ENCODE measurements at places on chromosomes 13 and 19.

GRCh38 chr19:2168619-2169424 lies 5.1 kb downstream of the DOT1L start:
- DNase-seq = peak; percentile 95

GRCh38 chr19:15702534-15702930 lies 25.3 kb upstream of the OR10H2 start:
- DNase-seq = peak; percentile 78

GRCh38 chr13:20362484-20363041 lies 130.4 kb upstream of the GJB6 start:
- no peak for DNase-seq

GRCh38 chr19:35929876-35930275 lies 6.3 kb upstream of the LRFN3 start:
- DNase-seq = no peak

- DNase-seq = no peak
Measured at GRCh38 chr13:61396121-61396520, 19.5 kb downstream of the PCDH20 start.

DNA sequence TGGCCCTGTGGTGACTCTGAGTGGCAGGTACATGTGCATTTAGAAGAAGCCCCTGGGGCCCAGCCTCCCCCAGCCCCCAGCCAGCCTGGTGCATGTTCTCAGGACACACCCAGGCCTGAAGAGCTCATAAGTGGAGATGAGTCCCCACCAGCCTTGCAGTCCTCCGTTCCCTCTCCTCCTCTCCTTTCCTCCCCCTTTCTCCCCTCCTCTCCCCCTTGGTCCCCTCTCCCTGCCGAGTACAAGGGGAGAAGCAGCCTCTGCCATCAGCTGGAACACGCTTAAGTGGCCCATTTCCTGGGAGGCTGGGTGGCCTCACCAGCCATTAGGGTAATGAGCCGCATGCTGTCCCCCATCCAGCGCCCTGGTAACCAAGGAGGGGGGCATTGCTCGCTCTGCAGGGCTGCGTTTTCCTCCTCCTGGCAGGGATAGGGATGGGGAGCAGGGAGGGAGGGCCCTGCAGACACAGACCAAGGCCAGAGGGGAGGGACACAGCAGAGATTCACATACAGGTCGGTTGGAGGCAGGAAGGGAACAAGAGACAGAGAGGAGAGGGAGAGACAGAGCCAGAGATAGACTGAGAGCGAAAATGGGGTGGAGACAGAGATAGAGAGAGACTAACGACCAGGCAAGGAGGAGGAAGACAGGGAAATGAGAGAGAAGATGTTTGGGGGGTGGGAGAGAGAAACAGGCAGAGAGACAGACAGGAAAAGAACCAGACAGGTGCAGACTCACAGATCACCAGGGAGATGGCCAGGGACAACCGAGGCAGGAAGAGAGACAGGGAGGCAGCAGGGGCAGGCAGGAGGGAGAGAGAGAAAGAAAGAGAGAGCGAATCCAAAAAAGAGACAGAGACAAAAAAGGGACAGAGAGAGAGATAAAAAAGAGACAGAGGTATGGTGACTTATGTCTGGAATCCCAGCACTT lies 19.3 kb upstream of the DPP9 start:
- DNase-seq = no peak

All from left hindlimb (tissue), 1 donor.